ENCODE measurements at places on chromosomes 3 and 15. TPM values are rescaled to one million over a fixed set of nuclear protein-coding genes. Genes with fewer than 3 reads are reported as not detected.

ACSBG1 gene
- 2.7 TPM for total RNA-seq

C2CD4B gene
- not detected for total RNA-seq

PLSCR5 gene
- total RNA-seq, result not detected

COL8A1 gene
- total RNA-seq, result 39.6 TPM

ANKRD28 gene
- 64.5 TPM for total RNA-seq

C3orf33 gene
- total RNA-seq, result 3.6 TPM

SH3GL3 gene
- 0.99 TPM for total RNA-seq

CD200R1 gene
- 2.5 TPM for total RNA-seq

GP5 gene
- 0.14 TPM for total RNA-seq

DNAJC13 gene
- 48.5 TPM for total RNA-seq

ZKSCAN7 gene
- 2.7 TPM for total RNA-seq

LXN gene
- total RNA-seq, result 9.4 TPM

SLC24A1 gene
- total RNA-seq, result 3.3 TPM

LSMEM2 gene
- not detected for total RNA-seq

GRCh38 chr15:51879555-51879954 lies 50.1 kb downstream of the TMOD3 start:
- H3K36me3 ChIP-seq, result no peaks in the 10 kb centered on the region
- H3K4me1 ChIP-seq, result peaks cover 39% of the 10 kb centered on the region
- DNase-seq, result no peak
- H3K27me3 ChIP-seq, result no peaks in the 10 kb centered on the region
- H3K4me3 ChIP-seq, result no peak overlapping the region

GRCh38 chr3:190155752-190156151 lies 35.1 kb upstream of the P3H2 start:
- H3K4me1 ChIP-seq, result no peaks in the 10 kb centered on the region
- no peaks in the 10 kb centered on the region for H3K36me3 ChIP-seq
- no peaks in the 10 kb centered on the region for H3K27me3 ChIP-seq

- H3K36me3 ChIP-seq, result no peaks in the 10 kb centered on the region
- no peak for DNase-seq
- no peak overlapping the region for H3K4me3 ChIP-seq
- no peak overlapping the region for H3K27ac ChIP-seq
- H3K4me1 ChIP-seq, result peaks cover 6% of the 10 kb centered on the region
- H3K27me3 ChIP-seq, result no peaks in the 10 kb centered on the region
These were observed 11.7 kb upstream of the LYZL4 start for GRCh38 chr3:42421818-42422796.

GRCh38 chr15:25620466-25620865 lies 181.6 kb upstream of the UBE3A start:
- H3K27me3 ChIP-seq, result no peaks in the 10 kb centered on the region
- no peaks in the 10 kb centered on the region for H3K36me3 ChIP-seq
- no peak for DNase-seq

DNA sequence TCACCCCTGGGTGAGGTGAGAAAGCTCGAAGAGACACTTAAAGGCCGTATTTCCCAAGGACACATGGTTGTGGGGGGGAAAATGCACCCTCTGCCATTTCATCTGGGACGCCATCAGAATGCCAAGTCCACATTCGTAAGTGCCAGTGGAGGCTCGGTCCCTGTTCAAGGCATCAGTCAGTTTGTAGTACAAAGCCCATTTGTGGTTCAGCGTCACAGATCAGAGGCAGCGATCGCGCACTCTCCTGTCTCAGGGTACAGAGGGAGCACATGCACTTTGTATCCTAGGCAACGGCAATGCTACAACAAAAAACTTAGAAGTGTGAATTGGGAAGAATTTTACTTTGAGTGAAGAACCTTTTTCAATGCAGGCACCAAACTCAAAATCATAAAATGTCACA lies 27.2 kb downstream of the SEMA6D start:
- H3K4me1 ChIP-seq, result no peaks in the 10 kb centered on the region
- H3K27ac ChIP-seq, result no peak overlapping the region

GRCh38 chr15:28943146-28943545 lies 57.4 kb downstream of the APBA2 start:
- H3K27ac ChIP-seq, result no peak overlapping the region
- DNase-seq, result peak; percentile 53
- no peaks in the 10 kb centered on the region for H3K4me1 ChIP-seq
- H3K4me3 ChIP-seq, result no peak overlapping the region
- H3K36me3 ChIP-seq, result no peaks in the 10 kb centered on the region
- H3K27me3 ChIP-seq, result no peaks in the 10 kb centered on the region

GRCh38 chr3:32095431-32095830 lies 11.0 kb upstream of the GPD1L start:
- no peak overlapping the region for H3K4me3 ChIP-seq
- no peaks in the 10 kb centered on the region for H3K4me1 ChIP-seq
- H3K27ac ChIP-seq, result no peak overlapping the region
- DNase-seq, result no peak
- H3K27me3 ChIP-seq, result no peaks in the 10 kb centered on the region
- no peaks in the 10 kb centered on the region for H3K36me3 ChIP-seq

GRCh38 chr15:80411788-80412288 lies 7.7 kb downstream of the ARNT2 start:
- H3K27ac ChIP-seq, result no peak overlapping the region
- DNase-seq, result no peak
- H3K4me3 ChIP-seq, result no peak overlapping the region
- no peaks in the 10 kb centered on the region for H3K27me3 ChIP-seq
- no peaks in the 10 kb centered on the region for H3K36me3 ChIP-seq

- no peak for DNase-seq
- no peak overlapping the region for H3K4me3 ChIP-seq
- H3K4me1 ChIP-seq, result no peaks in the 10 kb centered on the region
- no peaks in the 10 kb centered on the region for H3K36me3 ChIP-seq
- H3K27me3 ChIP-seq, result no peaks in the 10 kb centered on the region
These were observed 107.7 kb downstream of the MYO5A start for GRCh38 chr15:52421029-52421428.

DNA sequence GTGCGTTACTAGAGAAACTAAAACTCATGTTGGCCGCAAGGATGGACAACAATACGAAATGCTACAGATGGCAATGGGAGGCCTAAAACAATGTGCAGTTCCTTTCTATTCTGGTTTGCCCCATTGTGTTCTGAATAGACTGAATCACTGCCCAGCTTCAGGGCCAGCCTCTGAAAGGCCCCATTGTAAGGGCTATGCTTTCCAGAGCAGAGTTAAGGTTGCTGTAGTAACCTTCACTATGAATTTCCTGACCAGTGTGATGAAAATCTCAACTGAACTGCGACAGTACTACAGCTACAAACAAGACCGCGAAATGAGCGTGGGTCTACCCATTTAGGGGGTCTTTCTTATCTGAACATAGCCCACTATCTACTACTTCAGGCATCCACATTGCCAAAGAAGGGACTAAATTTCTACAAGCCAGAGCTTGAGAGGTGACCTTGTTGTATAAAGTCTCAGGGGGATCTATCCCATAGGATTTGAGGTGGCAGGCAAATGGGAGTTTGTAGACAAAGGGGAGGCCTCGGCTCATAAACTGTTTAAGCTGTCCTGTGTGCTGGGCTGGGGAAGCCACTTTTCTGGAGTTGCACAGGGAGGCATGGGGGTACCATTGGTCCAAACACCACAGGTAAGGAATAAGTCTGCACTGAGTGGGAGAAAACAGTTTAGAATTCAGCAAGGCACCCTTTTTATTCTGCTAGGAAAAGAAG lies 80.1 kb downstream of the MYO1E start:
- peak overlapping the region; percentile 15 for H3K27ac ChIP-seq
- H3K36me3 ChIP-seq, result no peaks in the 10 kb centered on the region
- no peaks in the 10 kb centered on the region for H3K27me3 ChIP-seq
- no peak for DNase-seq
- H3K4me3 ChIP-seq, result no peak overlapping the region
- peaks cover 27% of the 10 kb centered on the region for H3K4me1 ChIP-seq

- no peaks in the 10 kb centered on the region for H3K27me3 ChIP-seq
- no peaks in the 10 kb centered on the region for H3K4me1 ChIP-seq
- H3K4me3 ChIP-seq, result no peak overlapping the region
These were observed 157.9 kb downstream of the XXYLT1 start for GRCh38 chr3:195113048-195113447.

- H3K4me1 ChIP-seq, result no peaks in the 10 kb centered on the region
These were observed 26.6 kb downstream of the ILDR1 start for GRCh38 chr3:121995161-121996137.

- H3K4me1 ChIP-seq, result no peaks in the 10 kb centered on the region
- DNase-seq, result no peak
- H3K27me3 ChIP-seq, result no peaks in the 10 kb centered on the region
- no peak overlapping the region for H3K4me3 ChIP-seq
- no peaks in the 10 kb centered on the region for H3K36me3 ChIP-seq
- H3K27ac ChIP-seq, result no peak overlapping the region
These were observed 22.4 kb downstream of the DUOX2 start for GRCh38 chr15:45091576-45091975.

- no peaks in the 10 kb centered on the region for H3K4me1 ChIP-seq
- no peak overlapping the region for H3K4me3 ChIP-seq
- no peak overlapping the region for H3K27ac ChIP-seq
- no peaks in the 10 kb centered on the region for H3K36me3 ChIP-seq
These were observed 44.2 kb upstream of the ACP3 start for GRCh38 chr3:132273036-132273435.

- peaks cover 9% of the 10 kb centered on the region for H3K4me1 ChIP-seq
- no peaks in the 10 kb centered on the region for H3K27me3 ChIP-seq
- H3K27ac ChIP-seq, result peak overlapping the region; percentile 5
- no peaks in the 10 kb centered on the region for H3K36me3 ChIP-seq
These were observed 9.1 kb downstream of the MRPS11 start for GRCh38 chr15:88476635-88477060.

- no peak overlapping the region for H3K27ac ChIP-seq
- no peak overlapping the region for H3K4me3 ChIP-seq
- H3K27me3 ChIP-seq, result no peaks in the 10 kb centered on the region
- no peak for DNase-seq
- H3K4me1 ChIP-seq, result no peaks in the 10 kb centered on the region
These were observed 30.1 kb upstream of the SPTSSB start for GRCh38 chr3:161401389-161401788.

GRCh38 chr15:47184003-47184907 lies 533.0 kb upstream of the SEMA6D start:
- DNase-seq, result no peak
- peaks cover 15% of the 10 kb centered on the region for H3K4me1 ChIP-seq
- no peak overlapping the region for H3K27ac ChIP-seq
- no peaks in the 10 kb centered on the region for H3K36me3 ChIP-seq

DNA sequence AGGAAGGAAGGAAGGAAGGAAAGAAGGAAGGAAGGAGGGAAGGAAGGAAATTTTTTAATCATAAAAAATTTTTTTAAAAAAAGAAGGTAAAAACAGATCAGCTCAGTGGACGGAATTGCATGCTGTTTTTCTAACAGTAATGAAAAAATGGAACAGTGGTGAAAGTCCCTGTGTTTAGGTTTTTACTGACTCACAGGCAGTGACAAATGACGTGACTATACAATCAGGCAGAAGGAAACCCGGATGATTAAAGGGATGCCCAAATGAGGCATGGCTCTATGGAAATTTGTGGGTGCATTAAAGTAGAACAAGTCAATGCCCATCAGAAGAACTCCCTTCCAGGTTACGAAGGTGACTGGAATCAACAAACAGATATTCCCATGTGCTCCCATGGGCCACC lies 135.0 kb downstream of the IMPG2 start:
- H3K36me3 ChIP-seq, result no peaks in the 10 kb centered on the region
- H3K4me3 ChIP-seq, result no peak overlapping the region
- peaks cover 5% of the 10 kb centered on the region for H3K4me1 ChIP-seq

GRCh38 chr3:128597900-128598299 lies 52.7 kb downstream of the RPN1 start:
- DNase-seq, result no peak
- no peaks in the 10 kb centered on the region for H3K27me3 ChIP-seq
- no peaks in the 10 kb centered on the region for H3K36me3 ChIP-seq
- H3K4me1 ChIP-seq, result no peaks in the 10 kb centered on the region

DNA sequence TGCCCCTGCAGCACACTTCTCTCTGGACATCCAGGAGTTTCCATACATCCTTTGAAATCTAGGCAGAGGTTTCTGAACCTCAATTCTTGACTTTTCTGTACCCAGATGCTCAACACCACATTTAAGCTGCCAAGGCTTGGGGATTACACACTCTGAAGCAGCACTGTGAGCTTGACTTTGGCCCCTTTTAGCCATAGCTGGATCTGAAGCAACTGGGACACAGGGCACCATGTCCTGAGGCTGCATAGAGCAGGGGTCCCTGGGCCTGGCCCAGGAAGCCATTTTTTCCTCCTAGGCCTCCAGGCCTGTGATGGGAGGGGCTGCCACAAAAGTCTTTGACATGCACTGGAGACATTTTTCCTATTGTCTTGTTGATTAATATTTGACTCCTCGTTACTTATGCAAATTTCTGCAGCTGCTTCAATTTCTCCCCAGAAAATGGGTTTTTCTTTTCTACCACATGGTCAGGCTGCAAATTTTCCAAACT lies 694.0 kb downstream of the DIPK2A start:
- H3K36me3 ChIP-seq, result no peaks in the 10 kb centered on the region
- no peak overlapping the region for H3K4me3 ChIP-seq
- no peak overlapping the region for H3K27ac ChIP-seq
- H3K27me3 ChIP-seq, result no peaks in the 10 kb centered on the region
- no peak for DNase-seq

- H3K27ac ChIP-seq, result no peak overlapping the region
- no peak overlapping the region for H3K4me3 ChIP-seq
- no peaks in the 10 kb centered on the region for H3K36me3 ChIP-seq
- DNase-seq, result no peak
- H3K27me3 ChIP-seq, result no peaks in the 10 kb centered on the region
- H3K4me1 ChIP-seq, result no peaks in the 10 kb centered on the region
These were observed 260.1 kb upstream of the DPPA4 start for GRCh38 chr3:109597444-109597843.

DNA sequence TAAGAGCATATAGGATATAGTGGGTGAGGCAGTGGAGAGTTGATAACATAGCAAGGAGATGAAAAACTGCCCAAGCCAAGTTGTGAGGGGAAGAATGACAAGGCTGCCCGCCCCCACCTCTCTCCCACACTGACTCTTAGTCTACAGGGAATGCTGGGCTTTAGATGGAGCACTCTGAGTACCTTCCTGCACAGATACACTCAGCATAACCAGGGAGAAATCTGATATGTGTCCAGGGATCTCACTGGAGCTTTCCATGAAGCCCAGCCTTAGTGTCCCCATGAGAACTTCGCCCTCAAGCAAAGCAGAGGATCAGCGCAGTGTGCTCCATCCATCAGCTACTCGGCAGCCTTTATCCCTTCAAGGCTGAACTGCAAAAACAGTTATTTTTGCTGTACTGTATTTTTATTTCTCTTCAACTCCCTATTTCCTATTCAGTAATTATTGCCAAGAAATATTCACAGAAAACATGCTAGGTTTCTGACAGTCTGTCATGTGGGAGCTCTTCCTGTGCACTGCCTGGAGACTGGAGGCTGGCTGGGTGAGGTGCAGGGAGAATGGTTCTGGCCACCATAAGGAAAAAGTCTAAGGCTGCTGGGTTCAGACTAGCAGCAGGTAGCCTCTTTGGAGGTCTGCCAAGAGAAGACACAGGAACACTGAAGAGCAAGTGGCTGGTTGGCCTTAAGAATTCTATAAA lies 475.2 kb upstream of the PPP2R3A start:
- H3K4me1 ChIP-seq, result no peaks in the 10 kb centered on the region
- no peaks in the 10 kb centered on the region for H3K27me3 ChIP-seq
- no peaks in the 10 kb centered on the region for H3K36me3 ChIP-seq
- DNase-seq, result no peak
- no peak overlapping the region for H3K27ac ChIP-seq

GRCh38 chr15:85329561-85330422 lies 50.6 kb upstream of the AKAP13 start:
- DNase-seq, result no peak
- peak overlapping the region; percentile 92 for H3K27ac ChIP-seq
- peak overlapping the region; percentile 41 for H3K4me3 ChIP-seq
- H3K36me3 ChIP-seq, result no peaks in the 10 kb centered on the region

GRCh38 chr15:93899817-93900216 lies 331.5 kb upstream of the MCTP2 start:
- H3K27ac ChIP-seq, result no peak overlapping the region
- no peaks in the 10 kb centered on the region for H3K4me1 ChIP-seq
- no peaks in the 10 kb centered on the region for H3K36me3 ChIP-seq
- H3K4me3 ChIP-seq, result no peak overlapping the region
- H3K27me3 ChIP-seq, result no peaks in the 10 kb centered on the region
- no peak for DNase-seq

Data from sigmoid colon (tissue), 7 donors.